Stimulated activated CD4-positive, alpha-beta T cell treated with anti-CD3 and anti-CD28 coated beads, Interleukin-12 subunit alpha, Interleukin-12 subunit beta, amount 100 ng/mL, for 4 hours (primary cell): ENCODE measurements at places on chromosomes 5 and 9.

GRCh38 chr9:94639999-94640376, 670 bp upstream of the FBP1 start:
- no peak for DNase-seq

GRCh38 chr5:59178482-59178881, 595.6 kb downstream of the RAB3C start:
- DNase-seq = no peak

GRCh38 chr9:21461377-21461776, 20.7 kb downstream of the IFNE start:
- DNase-seq = no peak

GRCh38 chr9:125521462-125522327, 185.3 kb downstream of the MAPKAP1 start:
- DNase-seq = no peak

- DNase-seq = no peak
These were observed 211.6 kb downstream of the MAST4 start for GRCh38 chr5:66807743-66808142.

- no peak for DNase-seq
These were observed 139.1 kb downstream of the BASP1 start for GRCh38 chr5:17356551-17356950.

DNA sequence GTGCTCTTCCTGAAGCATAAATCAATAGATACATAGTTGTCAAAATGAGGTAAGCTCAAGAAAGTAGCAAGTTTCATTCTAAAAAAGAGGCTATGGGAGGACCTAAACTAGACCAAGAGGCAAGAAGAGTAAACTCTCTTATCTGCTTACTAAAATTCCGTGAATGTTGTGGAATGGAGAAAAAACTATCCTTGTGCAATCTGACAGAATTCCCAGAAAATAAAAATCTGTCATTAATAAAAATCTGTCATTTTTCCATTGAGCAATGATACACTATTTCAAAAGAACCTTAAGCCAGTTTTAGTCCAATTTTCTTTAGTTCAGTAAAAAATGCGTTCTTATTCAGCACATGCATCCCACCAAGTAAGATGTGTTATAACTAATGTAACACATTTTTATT, 15.9 kb upstream of the FANCC start:
- DNase-seq = no peak

DNA sequence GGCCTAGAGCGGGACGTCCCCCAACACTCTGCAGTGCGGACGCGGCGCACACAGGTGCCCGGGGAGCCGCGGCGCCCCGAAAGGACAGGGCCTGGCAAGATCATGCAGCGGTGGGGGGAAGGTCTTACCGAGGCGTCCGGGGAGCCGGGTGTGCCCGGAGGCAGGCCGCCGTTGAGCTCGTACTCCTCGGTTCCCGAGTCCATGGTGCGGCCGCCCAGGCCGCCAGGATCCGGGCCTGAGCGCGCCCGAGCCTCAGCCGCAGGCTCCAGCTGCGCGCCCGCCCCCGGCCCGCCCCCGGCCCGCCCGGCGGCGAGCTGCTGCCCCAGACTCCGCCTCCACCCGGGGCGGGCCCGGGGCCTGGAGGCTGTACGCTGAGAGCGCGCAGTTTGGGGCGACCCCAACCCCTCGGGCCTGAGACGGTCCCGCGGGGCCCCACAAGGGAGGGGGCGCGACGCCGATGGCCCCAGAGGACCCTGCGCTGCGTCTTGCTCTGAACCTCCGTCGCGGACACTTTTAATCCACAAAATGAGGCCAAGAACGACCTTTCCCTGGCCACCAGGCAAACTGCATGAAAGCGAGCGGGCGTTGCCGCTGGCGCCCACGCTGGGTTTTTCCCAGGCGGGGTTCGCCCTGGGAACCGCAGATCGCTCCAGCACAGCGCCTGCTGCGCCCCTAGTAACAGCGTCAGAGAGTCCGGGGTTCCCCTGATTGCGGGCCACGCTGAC, at the start of gene NINJ1:
TSS of gene NINJ1 (minus strand) at position 237 of the 725 bp plus-strand sequence. CDS start at position 203, 34 bp downstream.
- DNase-seq = peak; percentile 82

- no peak for DNase-seq
These were observed 349.8 kb upstream of the DAB2 start for GRCh38 chr5:39774605-39775004.

GRCh38 chr9:116476935-116477381, 210.1 kb upstream of the TRIM32 start:
- no peak for DNase-seq

- no peak for DNase-seq
These were observed 4.0 kb upstream of the TERT start for GRCh38 chr5:1298723-1299510.

- no peak for DNase-seq
These were observed 182.4 kb downstream of the SEMA5A start for GRCh38 chr5:9363449-9363848.

DNA sequence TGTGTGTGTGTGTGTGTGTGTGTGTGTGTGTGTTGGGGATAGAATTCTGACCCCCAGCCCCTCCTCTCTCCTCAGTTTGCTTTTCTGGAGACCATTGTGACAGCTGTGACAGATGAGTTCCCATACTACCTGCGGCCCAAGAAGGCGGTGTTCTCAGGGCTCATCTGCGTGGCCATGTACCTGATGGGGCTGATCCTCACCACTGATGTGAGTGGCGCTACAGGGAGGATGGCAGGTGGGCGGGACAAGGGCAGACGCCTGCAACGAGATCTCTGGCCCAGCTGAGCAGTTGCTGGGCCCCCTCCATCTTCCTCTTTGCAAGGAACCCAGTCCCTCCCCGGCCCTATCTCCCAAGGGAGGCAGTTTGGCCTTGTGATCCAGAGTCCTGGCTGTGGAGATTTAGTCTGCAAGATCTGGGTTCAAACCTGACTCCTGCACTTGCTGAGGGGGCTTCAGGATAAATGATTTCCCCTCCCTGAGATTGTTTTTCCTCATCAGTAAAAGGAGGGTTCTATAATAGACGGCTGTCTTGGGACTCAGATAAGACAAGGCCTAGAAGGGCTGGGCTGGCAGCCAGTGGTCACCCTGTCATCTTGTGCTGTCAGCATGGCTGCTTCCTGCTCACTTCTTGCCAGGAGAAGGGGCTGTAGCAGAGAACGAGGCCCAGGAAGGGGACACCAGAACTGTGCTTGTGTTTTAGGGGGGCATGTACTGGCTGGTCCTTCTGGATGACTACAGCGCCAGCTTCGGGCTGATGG, 14.1 kb downstream of the SLC6A7 start:
- no peak for DNase-seq

DNA sequence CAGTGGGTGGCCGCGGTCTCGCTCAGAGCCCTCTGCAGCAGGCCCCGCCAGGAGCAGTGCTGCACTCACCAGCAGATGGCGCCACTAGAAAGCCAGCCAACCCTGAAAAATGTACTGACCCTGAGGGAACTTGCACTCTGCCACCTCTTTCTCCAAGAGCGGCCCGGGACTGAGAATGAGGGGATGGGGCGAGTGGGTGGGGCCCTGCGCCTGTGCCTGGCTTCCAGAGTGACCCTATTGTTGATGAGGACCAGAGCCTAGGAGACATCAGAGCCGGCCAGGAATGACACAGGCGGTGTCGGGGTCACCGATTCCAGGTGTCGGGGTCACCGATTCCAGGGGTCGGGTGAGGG, 2.9 kb upstream of the IL17B start:
- DNase-seq = peak; percentile 76

DNA sequence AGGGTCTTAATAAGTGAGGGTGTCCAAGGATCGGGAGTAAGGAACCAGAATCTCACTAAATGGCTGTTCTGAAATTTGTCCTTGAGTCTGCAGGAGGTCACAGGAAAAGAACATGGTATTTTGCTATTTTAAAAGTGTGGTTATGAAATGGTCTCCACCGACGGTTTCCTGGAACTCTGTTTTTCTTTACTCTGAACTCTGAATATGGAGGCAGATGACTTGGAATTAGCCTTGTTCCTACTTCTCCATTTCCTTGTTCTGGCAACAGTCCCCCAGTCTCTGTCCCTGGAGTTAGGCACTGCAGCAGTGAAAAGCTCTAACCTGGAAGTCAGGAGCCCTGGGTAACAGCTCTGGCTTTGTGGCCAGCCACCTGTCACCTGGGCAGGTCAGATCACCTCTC, 46.6 kb upstream of the C5orf58 start:
- DNase-seq = no peak

DNA sequence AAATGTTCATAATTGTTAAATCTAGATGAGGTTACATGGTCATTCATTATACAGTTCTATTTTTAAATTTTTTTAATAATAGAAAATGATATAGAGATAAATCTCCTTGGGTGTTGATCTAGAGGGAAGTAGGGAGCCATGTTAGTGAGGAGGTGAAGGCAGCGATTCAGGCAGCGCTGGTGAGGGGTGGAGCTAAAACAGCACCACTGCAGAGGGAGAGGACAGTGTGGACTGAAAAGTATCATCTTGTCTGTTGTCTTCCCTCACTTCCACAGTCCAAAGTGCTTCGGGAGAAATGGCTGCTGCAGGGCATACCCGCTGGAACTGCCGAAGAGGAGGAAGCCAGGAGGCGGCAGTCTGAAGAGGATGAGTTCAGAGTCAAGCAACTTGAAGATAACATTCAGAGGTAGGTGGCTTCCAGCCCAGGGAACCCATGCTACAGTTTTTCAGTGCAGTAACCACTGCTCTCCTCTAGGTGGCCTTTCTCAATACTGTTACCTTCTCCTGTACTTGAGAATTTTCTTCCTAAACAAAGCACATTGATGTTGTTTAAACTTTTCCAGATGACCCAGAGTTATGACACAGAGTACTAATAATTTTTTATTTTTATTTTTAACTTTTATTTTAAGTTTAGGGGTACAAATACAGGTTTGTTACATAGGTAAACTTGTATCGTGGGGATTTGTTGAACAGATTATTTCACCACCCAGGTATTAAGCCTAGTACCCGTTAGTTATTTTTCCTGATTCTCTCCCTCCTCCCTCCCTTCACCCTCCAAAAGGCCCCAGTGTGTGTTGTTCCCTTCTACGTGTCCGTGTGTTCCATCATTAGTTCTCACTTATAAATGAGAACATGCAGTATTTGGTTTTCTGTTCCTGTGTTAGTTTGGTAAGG, 100.5 kb downstream of the PALM2AKAP2 start:
- peak; percentile 7 for DNase-seq

DNA sequence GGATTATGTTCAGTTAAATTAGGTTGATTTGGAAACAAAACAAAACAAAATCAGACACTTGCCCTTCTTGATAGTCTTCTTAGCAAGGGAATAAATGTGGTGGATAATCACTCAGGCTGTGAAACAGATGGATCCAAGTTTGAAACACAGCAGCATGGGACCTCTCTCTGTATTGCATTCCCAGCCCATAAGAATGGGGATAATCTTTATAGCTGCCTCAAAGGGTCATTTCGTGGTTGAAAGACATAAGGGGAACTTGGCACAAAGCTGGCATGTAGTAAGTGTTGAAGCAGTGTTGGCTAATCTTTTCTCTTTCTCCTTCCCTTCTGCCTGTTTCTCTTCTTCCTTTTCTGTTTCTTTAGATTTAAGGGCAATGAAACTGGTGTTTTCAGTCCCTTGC, 333.9 kb upstream of the TLE4 start:
- DNase-seq = no peak

GRCh38 chr5:158456756-158457155, 597.8 kb upstream of the CLINT1 start:
- no peak for DNase-seq

DNA sequence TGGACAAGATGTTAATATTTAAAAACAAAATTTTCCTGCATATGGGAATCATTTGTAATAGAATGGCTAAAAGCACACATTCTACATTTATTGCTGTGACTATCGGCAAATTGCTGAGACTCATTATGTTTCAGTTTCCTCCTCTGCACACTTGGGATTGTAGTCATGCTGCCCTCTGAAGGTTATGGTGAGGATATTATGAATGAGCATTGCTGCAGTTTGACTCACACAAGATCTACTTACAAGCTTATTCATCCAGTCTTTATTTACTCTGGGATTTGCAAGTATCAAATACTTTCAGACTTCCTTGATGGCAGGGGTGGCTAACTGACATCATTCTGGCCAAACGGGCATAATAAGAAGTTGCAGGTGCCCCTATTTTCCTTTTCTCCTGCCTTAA, 9.5 kb upstream of the NFIL3 start:
- DNase-seq = no peak

GRCh38 chr5:116038817-116039216, 6.5 kb downstream of the ARL14EPL start:
- no peak for DNase-seq

DNA sequence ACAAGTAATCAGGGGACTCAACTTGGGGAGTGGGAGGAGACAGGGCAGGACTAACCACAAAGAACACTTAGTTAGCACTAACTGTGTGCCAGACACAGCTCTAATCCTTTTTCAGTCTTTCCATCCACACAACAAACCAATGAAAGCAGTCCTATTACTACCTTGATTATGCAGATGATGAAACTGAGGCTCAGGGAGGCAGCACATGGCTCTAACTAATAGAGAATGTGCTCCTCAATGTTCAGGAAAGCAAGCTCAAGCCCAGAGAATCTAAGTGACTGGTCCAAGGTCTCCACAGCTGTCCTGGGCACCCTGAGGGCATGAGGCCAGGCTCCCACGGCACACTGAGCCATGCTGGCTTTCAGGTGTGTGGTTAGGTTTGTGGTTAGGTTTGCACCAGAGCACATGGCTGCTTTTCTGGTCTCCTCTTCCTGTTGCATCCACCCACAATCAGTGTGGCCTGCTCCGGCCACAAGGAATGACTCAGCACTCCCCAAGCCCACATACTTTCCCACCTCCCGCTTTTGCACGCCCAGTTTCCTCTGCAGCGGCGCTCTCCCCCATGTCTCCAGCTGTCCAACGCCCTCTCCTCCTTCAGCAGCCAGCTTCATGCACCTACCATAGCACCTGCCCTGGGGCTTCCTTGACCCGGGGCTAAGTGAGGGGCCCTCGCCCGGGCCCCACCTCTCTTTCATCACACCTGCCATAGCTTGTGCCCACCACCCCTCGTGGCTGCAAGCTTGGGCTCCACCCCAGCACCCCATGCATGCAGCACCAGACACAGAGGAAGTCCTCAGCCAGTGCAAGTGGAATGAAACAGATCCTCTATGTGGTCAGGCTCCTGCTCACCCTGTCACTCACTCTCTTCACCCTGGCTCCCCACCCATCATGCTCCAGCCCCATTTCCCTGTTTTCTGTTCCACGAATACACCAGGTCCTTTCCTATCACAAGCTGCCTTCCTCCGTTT, 133.1 kb downstream of the GABBR2 start:
- DNase-seq = no peak

GRCh38 chr9:92974161-92974661, 26.9 kb downstream of the FGD3 start:
- DNase-seq = no peak

DNA sequence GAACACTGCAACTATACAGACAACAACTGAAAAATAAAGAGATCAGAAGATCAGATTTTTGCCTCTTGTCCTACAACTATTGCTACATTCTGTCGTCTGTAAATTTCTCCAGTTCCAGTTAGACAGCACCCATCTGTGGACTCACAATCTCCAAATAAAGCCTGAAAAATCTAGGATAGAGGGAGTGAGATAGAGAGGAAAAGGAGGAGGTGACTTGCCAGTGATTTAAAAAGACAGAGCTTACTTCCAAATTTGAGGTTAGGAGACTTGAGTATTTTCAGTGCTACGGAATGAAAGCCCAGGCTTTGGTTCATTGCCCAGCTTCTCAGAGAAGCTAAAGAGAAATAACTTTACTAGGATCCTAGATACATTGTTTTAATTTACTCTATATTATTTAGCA, 63.6 kb downstream of the PTCD2 start:
- DNase-seq = no peak
